ENCODE measurements at places on chromosomes 4 and X.

GRCh38 chrX:41695426-41695825 lies 6.7 kb downstream of the GPR34 start:
- no peak for DNase-seq

DNA sequence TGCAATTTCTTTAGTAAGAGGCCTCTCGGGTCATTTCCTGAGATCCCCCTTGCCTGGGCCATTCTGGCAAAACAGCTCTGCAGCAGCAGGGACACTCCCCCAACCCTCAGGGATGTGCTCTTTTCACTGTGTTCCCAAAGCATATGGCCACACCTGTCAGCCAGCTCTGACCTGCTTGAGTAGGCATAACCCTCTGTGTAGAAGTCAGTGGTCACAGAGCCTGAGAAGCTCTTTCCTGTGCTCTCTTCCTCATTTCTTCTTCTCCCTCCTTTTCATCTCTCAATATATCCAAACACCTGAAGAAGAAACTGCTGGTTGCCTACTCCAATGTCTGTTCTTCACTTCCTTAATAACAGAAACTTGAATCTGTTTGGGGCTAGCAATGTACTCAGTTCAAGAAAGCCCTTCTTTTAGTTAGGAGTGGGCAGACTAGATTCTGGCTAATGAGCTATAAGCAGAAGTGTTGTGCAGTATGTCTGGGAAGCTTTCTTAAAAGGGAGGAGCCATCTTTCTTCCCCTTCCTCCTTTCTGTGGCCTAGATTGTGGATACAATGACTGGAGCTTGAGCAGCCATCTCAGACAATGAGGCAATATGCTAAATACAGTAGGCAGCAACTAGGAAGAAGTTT lies 73.3 kb downstream of the PRPS1 start:
- no peak for DNase-seq

- DNase-seq, result no peak
Observed at GRCh38 chrX:45807572-45808425, 607.1 kb upstream of the DIPK2B start.

DNA sequence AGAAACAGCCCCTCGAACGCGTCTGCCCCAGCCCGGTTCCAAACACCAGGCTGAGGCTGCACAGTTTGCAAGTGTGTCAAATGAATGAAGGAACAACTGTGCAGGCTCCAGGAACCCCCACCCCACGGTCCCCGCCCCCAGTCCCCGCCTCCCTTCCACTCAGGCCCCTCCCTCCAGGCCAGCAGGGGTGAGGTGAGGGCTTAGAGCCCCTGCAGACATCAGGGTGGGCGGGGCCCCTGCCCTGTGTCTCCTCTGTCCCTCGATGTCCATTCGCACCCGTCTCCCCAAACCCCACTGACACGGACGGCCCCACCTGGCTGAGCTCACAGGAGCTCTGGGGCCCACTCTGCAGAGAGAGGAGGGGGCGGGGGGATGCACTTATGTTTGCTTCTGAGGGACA lies 28.5 kb downstream of the TACC3 start:
- DNase-seq, result no peak

- no peak for DNase-seq
Observed at GRCh38 chr4:120725639-120726580, 196.6 kb downstream of the PRDM5 start.
